NCI-H1417 treated with DMSO at 0.1 percent for 48 hours (cell line): ENCODE measurements at places on chromosomes 7 and 10.

- no peak for DNase-seq
Observed at GRCh38 chr10:112778579-112778978, 171.5 kb upstream of the TCF7L2 start.

- DNase-seq = no peak
Observed at GRCh38 chr7:17147409-17147808, 151.0 kb upstream of the AHR start.

GRCh38 chr10:89550509-89550908 lies 15.1 kb upstream of the SLC16A12 start:
- no peak for DNase-seq

DNA sequence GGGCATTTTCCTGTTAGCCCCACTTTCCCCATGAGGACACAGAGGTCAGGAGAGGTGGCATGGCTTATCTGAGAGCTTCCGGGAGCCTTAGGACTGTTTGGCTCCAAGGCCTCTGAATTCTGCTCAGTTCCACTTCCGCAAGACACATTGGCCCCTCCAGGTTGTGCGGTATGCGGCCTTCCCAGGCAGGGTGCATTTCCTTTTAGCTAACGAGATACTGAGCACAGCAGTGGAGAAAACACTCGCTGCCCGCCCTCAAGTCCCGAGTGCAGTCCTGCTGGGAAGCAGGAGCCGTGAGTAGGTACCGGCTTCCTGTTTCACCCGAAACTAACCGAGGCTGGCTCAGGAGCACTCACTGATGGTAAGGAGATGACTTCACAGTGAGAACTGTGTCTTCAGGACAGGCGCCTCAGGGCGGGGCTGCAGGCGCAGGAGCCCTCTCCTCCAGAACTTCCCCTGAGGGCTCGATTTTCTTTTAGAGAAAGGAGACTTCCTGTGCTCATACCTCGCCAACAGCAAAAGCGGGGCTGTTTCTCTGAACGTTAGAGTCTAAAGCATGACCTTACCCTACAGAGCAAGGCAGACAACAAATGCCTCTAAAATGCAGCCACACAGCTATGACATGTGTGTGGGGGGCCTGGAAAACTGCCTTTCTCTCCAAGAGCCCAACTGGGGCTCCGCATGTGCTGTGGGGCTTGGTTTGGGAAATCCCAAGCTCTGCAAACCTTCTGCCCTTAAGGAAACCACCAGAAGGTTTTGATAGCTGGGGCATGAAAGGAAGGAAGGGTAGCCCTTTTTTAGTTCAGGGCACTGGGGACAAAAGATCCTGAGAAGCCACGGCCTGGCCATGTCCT lies 25.9 kb downstream of the RGS10 start:
- no peak for DNase-seq

DNA sequence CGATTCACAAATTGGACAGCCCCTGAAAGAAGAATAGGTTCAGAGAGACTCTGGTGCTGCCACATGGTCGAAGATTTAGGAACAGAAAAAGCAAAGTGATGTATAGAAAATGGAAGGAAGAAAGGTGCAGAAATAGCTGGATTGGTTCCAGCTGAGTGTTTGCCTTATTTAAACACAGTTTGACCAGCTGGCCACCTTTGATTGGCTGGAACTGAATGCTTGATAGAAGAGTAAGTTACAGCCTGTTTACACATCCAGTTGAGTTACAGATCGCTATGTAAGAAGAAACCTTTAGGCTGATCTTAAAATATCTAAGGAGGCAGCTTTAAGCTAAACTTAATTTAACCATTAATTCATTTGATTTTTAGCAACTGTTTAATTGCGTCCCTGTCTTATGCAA lies 40.3 kb upstream of the KAT6B start:
- no peak for DNase-seq

DNA sequence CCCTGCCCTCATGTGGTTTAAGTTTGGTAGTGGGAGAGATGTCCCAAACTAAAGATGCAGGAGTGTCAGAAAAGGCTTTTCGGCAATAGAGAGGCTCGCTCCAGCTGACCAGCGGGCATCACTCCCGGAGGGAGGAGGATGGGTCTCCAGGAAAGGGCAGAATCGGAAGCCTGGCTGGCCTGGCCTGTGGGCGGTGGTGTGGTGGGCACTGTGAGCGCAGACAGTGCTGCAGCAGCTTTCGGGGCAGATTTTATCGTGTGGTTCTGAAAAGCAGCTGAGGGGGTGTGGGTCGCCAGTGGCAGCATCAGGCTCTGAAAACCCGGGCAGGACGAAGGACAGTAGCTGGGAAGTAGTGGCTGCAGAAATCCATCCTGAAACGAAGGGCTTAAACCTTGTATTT lies 12.8 kb downstream of the BNIP3 start:
- DNase-seq = no peak

- DNase-seq = no peak
Observed at GRCh38 chr7:73738220-73738611, 386 bp downstream of the ABHD11 start.

GRCh38 chr10:33010132-33011037 lies 52.4 kb upstream of the ITGB1 start:
- DNase-seq = no peak

DNA sequence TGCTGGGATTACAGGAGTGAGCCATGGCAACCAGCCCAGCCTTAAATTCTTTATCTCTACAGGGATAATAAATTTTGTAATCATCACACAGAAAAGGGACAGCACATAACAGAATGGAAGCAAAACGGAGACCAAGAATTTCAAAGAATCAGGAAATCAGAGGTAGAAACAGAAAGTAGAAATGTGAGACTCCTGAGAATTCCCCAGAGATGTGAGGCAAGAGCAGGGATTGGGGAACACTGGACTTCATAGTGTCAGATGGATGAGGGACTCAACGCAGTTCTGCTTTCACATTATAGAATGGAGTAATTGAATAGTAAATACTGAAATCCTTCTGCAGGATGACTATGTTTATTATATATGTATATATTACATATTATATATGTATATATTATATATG lies 52.5 kb upstream of the MPP7 start:
- DNase-seq = no peak

DNA sequence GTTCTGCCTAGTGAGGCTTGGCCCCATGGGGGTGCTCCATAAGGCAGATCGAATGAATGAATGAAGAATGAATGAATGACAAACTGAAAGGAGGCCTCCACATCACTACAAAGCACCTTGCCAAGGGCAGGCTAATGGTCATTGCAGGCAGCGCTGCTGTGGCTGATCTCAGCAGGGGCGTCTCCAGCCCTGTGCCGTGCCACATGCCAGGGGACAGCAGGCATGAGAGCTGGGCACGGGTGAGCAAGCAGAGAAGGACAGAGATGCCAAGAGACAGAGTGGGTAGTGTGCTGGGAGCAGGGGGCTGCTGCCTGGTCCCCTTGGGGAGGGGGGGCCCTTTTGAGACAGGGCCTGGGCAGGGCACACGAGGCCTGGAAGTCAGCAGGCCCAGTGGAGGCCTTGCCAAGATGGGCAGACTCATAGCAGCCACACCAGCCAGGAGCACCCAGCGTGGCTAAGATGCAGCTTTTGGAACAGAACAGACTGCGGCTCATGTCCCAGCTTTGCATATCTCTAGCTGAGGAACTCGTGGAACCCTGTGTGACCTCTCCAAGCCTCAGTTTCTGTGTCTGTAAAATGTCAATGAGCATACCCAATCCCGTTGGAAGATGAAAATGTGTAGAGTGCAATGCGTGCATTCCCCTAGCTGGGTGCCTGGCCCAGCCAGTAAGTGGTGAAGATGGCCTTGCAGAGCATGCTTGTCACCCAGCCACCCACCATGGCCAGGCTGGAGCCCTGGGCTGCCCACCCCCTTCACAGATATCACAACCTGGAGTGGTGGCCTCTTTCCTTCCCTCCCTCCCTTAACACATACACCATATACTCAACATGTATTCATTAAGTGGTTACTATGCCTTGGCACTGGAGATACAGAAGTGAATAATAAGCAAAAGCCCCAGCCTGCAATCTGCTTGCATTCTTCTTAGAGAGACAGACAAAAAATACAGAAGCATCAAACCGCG lies 61.1 kb upstream of the LRRC18 start:
- DNase-seq = no peak

DNA sequence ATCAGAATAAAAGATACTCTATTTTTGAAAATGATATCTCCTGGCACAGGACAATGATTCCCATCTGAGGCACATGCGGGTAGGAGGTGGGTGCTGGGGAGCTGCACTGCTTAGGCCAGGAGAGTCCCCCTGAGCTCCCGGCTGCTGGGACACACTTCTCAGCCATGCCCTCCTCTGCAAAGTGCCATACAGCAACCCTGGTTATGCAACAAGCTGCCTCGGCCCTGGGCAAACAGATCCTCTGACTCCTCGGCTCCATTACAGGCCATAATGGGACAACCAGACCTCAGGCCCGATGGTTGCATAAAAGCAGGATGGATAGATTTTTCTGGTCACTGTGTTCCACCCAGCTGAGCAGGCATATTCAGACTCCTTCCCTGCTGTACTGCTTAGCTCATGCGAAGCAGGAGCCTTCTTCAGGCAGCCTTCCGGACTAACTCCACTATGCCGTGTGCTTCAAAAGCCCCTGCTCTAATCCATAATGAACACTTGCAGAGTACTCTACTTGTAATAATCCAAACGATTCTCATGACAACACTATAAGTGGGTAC lies 6.5 kb upstream of the LEP start:
- DNase-seq = no peak

DNA sequence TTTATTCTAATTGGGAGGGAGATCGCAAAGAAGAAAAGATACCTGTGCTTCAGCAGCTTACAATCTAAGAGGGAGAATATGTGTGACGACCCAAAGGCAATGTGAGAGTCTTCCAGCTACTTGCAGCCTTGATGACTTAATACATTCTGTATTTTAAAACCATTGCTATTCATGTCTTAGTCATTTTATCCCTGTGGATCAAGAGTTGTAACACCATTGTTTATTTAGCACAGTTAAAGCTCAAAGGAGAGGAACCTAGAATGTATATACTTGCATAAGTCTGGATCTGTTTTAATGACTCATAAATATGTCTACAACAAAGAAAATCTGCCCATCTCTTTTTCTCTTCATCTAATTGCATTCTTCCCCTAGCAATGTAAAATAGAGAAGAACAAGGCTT lies 117.9 kb upstream of the DLX6 start:
- DNase-seq = no peak

DNA sequence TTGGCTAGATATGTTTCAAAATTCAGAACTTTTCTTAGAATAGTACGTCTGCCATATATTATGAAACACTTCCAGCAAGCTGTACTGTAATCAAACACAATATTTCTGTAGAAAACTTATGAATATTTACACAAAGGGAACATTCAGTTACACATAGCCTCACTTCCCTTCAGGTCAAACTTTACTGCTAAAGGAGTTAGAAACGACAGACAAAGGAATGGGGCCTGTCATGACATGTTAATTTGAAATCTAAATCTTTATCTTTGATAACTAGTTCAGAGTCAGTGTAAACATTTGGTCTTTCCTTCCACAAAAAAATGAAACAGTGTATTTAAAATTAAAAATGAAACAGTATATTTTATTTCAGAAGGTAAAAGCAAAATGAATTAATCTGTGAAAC lies 1.0 kb upstream of the CROT start:
- DNase-seq = no peak

DNA sequence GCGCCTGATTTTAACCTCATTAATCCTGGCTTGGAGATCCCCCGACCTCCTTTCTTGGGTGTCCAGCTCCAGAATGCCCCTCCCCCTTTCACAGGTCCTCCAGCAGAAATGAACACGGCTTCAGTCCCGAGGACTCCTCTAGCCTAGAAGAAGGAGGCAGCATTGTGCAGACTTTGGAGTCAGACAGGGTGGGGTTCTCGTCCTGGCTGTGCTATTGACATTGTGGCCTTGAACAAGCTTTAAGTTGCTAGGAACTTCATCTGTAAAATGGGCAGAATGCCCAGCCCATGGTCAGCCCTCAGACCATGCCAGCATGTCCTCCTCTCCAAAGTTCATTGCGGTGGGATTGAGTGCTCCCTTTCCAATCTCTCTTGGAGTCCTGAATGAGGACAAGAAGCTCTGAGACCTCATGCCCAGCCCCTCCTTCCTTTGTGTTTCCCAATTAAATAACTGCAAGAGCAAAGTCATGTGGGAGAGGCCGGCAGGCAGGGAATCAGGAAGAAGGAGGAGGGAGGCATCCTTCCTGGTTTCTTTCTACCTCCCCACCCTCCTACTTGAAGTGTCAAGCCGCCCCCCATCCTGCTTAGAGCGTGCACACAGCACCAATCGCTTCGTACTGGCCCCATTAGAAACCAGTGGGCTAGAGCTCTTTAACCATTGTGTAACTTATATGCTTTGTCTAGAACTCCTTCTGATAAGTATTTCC lies 86.4 kb downstream of the RBM20 start:
- no peak for DNase-seq

- DNase-seq = no peak
Observed at GRCh38 chr7:129271500-129272355, 46.9 kb downstream of the AHCYL2 start.

DNA sequence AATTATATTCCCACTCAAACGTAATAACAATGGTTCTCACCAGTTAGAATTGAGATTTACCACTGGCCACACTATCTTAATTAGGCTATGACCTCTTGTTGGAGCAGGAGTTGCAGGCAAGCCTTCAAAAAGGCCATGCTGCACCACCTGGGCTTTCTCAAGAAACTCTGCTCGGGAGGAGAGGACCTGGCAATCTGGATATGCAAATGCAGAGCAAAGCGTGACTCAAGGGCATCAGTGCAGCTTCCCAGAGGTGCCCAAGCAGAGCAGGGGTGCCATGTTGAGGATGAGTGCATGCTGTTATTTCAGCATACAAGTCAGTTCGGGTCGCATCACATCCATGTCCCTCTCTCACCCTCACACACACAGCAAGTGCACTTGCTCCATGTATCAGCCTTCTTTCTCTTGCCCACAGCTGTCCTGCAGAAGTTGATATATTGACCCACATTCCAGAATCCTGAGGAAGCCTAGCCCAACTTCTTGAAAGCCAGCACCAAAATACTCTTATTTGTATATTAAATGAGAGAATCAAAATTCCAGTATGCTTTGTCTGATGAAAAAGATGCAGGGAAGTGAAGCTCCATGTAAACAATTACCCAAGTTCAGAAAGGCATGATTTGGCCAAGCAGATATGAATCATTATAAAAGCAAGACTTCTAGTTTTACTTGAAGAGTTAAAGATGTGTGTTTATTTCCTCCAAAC lies 55.7 kb upstream of the IL6 start:
- DNase-seq = no peak

- DNase-seq = no peak
Observed at GRCh38 chr10:65559369-65559768, 1366.5 kb upstream of the LRRTM3 start.

DNA sequence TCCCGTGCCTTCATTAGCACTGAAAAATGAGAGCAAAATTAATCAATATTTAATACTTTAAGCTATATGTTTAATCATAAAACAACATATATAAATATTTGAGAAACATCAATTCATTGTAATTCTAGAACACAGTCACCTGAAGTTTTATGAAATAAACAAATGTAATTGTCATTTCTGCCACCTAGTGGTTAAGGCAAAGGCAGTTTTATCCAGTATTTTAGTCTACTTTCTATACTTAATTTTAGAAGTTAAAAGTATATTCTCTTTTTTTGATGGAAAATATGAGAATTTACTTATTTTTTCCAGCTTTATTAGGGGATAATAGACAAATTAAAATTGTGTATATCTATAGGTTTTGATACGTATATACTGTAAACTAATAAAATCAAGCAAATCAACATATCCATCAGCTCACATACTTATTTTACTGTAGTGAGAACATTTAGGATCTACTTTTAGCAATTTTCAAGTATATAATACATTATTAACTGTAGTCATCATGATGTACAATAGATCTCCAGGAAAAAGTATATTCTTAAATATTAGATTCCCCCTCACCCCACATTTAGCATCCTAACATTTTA lies 16.9 kb downstream of the PCGF6 start:
- peak; percentile 1 for DNase-seq
